ENCODE measurements at places on chromosomes 2 and 18. TPM values are rescaled to one million over a fixed set of nuclear protein-coding genes. Genes with fewer than 3 reads are reported as not detected.

GREB1L gene
- 5.4 TPM for total RNA-seq

CMPK2 gene
- total RNA-seq: 0.34 TPM

ST3GAL5 gene
- total RNA-seq: 23.9 TPM

UPP2 gene
- total RNA-seq: not detected

PSTPIP2 gene
- total RNA-seq: 0.29 TPM

SLC5A7 gene
- total RNA-seq: not detected

AOX1 gene
- 4.6 TPM for total RNA-seq
